Activated CD8-positive, alpha-beta memory T cell treated with anti-CD3 and anti-CD28 coated beads for 4 hours (primary cell): ENCODE measurements at places on chromosomes 2 and 18.

GRCh38 chr18:24734058-24734457 is 273.6 kb downstream of the HRH4 start:
- no peak for DNase-seq

DNA sequence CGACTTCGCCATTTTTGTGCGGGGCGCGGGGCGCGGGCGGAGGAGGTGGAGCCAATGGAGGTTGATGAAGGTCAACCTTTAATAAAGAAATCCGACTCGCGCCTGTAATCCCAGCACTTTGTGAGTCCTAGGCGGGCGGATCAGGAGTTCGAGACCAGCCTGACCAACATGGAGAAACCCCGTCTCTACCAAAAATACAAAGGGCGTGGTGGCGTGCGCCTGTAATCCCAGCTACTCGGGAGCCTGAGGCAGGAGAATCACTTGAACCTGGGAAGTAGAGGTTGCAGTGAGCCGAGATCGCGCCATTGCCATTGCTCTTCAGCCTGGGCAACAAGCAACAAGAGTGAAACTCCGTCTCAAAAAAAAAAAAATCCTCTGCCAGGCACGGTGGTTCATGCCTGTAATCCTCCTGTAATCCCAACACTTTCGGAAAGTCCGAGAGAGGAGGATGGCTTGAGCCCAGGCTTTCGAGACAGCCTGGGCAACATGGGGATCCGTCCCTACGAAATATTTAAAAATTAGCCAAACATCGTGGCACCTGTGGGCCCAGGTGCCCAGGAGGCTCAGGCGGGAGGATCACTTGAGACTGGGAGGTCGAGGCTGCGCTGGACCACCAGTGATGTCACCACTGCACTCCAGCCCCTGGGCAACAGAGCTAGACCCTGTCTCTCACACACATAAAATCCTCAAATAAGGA is 493 bp upstream of the PREB start:
- no peak for DNase-seq

GRCh38 chr18:55623626-55624025 is 35.6 kb upstream of the TCF4 start:
- no peak for DNase-seq

GRCh38 chr2:76752506-76752905 is 769.7 kb downstream of the LRRTM4 start:
- DNase-seq, result no peak

DNA sequence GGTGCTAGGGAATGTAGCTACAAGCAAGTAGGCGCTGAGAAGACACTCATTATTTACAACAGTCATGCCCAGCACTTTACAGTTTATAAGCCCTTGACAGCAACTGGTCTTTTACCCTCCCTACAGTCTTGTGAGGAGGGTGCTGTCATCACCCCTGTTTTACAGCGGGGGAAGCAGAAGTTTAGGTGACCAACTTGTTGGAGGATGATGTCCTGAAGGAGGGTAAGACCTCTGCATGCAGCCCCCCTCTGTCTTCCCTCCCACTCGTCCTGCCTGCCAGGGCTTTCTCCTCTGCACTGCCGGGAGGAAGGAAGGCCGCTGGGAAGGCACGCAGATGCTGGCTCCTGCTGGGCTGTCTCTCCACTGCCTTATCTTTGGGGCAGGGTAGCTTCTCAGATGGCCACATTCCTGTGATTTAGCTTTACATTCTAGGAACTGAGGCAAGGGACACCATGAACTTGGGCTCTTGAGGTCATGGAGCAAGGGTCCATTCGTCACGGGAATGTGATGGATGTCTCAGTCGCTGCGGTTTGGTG is 972 bp downstream of the IL1R1 start:
- no peak for DNase-seq

- DNase-seq, result no peak
Observed at GRCh38 chr18:50678651-50679050, 118.8 kb downstream of the MAPK4 start.

DNA sequence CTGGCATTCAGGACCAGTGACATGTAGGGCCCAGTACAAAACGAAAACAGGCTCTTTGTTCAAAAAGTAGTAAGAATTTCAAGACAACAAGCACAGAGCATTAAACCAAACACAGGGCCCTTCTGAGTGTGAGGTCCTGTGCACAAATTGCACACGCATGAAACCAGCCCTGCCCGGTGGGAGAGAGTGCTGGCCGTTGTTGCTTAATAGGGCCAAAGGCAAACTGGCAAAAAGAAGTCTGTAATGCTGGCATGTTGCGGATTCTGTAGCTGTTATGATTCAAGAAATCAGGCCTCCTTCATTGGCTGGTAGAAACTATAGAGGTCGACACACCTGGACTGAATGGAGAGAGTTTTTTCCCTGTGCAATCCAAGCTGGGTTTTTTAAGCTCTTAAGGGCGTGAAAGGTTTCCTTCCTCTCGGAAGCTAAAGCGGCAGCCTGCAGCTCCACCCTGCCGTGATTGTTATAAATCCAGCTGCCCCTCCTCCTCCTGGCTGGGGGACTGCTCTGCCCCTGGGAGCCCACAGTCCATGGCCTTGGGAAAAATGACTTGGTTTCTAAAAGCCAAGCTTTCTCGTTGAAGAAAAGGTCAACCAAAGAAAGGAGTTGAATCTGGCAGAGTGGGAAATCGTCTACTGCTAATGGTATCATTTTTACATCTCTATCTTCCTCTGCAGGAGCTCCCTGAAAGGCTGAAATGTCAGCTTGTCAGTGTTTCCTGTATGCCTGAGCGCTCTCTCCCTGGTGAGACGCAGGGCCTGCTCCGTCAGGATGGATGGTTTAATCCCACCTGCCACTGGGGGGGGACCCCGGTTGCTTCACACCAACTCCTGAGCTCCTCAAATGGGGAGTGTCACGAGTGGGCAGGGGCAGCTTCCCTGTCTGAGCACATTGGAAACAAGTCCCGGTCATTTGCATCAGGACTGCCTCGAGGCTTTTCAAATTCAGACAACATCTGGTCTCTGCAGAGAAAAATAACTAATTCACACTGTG is 143.6 kb downstream of the ALPK2 start:
- DNase-seq, result no peak

- no peak for DNase-seq
Observed at GRCh38 chr2:133434959-133435668, 133.1 kb downstream of the NCKAP5 start.

DNA sequence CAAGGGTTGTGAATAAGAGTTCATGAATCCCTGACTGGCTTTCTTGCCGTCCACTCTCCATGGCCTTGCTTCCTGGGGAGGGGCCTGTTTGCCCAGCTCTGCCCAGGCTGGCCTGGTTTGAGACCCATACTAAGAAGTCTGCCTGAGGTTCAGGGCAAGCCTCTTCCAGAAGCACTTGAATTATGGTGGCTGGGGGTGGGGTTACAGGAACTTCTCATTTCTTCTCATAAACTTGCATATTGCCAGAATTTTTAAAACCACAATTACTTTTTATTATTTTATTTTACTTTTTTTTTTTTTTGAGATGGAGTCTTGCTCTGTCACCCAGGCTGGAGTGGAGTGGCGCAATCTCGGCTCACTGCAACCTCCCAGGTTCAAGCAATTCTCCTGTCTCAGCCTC is 42.0 kb downstream of the GORASP2 start:
- no peak for DNase-seq

- no peak for DNase-seq
Observed at GRCh38 chr18:31274931-31275330, 43.0 kb upstream of the DSG1 start.

DNA sequence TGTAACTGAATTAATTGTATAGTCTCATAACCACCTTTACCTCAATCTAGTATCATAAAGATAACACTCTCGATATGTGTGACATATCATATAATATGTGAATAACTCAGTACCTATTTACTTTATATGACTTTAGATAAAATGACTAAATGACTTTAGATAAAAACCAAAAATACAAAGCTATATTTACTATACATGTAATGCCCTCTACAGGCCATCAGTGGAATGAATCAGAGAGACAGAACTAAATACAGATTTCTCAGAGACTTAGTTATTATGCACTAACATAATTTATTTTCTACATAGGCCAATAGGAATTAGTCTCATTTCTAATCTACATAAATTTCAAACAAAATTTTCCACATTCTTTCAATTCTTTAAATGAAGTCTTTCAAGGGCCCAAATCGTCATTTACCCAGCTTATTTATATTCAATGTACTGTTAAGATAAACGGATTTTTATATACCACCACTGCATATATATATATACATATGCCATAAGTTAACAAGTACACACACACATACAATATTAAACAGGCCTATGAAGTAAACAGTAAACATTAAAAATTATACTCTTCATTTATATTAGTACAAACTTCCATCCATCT is 219.9 kb downstream of the EXOC6B start:
- no peak for DNase-seq

DNA sequence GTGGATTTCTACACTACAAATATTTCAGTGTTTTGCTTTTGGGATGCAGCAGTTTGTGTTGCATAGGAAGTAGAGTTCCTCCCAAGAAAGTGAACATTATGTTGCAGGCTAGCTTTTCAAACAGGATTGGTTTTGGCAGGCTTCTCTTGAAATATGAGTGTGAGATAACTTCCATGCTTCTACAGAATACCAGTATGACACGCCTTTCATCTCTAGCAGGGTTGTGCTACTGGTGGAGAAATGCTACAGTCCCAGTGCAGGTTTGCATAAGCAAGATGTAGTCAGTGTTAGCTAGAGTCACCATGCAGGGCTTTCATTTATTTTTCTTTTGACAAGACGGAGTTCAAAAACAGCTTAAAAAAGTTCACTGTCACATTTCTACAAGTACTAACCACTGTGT is 17.1 kb upstream of the CAVIN2 start:
- no peak for DNase-seq

DNA sequence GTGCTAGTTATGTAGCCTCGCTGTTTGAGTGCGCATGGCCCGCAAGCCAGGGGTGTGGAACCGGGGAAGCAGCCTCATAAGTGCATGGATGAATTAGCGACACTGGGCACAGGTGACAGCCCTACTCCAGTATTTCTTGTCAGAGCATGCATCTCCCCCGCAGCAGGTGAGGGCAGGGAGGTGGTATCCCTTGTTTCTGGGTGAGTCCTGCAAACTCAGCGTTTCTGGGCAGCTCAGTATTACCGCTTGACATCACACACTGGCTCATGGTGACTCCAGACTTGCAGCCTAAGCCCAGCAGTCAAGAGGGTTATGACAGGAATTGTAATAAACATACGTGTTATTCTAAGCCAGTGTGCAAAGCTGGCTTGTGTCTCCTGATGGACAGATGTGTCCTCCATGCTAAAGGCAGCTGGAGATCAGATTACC is 2.5 kb downstream of the CABLES1 start:
- no peak for DNase-seq
